OCI-M1 (cell line): ENCODE measurements at places on chromosomes 2 and 18.

GRCh38 chr2:74871414-74871813, 37.5 kb downstream of the HK2 start:
- DNase-seq: no peak

DNA sequence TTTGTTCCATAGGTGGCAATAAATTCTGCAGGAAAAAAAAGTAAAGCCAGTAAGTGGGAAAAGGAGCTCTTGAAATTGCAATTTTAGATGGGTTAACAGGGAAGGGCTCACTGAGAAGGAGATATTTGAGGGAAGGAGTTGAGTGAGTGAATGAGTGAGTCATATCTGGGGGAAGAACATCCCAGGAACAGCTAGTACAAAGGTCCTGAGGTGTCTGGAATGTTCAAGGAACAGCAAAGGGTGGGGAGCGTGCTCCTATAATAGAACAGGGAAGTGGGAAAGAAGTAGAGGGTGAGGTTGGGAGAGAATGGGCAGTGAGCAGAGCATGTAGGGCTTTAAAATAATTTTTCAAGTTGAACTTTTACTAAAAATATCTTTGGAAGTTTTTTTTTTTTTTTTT, 68.0 kb upstream of the PSME4 start:
- DNase-seq: no peak

DNA sequence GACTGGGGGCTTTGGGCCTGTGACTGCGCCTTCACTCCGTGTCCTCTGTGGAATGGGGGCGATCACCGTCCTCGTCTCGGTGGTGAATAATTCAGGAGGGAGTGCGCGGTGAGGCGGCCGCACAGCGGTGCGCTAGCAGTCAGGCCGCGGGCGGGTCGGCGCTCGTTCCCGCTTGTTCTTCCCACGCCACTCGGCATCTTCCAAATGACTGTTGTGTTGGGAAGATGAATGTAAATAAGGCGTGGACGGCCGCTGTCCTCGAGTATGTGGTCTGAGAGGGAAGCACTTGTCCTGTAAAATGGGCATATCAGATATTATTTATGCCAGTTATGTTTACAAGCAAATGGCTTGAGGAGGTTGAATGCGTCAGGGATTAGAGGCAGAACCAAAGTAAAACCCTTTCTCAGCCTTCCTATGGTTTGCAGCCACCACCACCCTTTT, 608 bp upstream of the VPS4B start:
- DNase-seq: no peak

DNA sequence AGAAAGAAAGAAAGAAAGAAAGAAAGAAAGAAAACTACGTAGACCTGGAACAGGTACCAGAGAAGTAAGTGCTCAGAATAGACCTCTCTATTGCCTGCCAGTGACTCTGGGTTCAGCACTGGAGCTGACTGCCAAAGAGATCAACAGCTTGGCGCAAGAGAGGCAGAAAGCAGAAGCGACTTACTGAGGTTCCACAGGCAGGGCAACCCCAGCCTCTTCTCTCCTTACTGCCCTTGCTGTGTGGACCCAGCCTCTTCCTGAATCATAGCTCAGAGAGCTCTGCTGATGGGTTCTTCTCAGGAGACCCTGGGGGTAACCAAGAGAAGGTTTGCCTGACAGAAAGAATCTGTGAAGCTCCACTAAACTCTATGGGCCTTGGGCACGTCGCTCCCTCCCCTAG, 7.1 kb downstream of the CAPN13 start:
- DNase-seq: no peak

DNA sequence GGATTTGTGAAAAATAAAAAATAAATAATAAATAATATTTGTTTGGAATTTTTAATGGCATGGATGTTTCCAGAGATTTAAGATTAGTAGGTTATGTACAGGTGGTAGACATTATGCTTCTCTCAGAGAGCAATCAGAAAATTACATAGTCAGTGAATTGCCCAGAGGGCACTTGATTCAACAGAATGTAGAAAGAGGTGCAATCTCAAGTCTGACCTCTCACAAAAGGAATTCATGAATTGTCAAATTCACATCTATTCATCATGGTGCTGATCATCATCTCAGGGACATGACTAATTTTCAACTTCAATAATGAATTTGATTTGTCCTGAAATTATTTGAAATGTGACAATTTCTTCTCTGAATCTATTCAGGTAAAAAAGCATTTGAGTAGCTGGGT, 172.5 kb downstream of the PDE11A start:
- no peak for DNase-seq

DNA sequence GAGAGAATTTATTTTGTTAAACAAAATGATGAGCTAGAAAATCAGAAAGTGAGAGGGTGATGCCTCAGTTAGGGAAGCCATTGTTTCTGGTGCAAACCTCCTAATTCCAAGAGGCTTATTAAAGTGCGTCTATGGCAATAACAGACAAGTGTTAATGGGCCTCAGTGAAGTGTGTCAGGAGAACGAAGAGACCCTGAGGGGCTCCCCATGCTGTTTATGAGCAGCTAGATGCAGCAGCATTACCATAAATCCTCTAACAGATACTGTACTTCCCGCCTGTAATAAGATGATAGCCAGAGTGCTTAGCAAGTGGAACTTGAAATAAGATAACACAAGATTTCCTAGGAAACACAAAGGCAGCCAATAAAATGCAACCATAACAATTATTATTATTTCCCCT, 157.4 kb downstream of the MYT1L start:
- no peak for DNase-seq

- DNase-seq: peak; percentile 72
Measured at GRCh38 chr2:138846216-138846821, 66.1 kb upstream of the NXPH2 start.

DNA sequence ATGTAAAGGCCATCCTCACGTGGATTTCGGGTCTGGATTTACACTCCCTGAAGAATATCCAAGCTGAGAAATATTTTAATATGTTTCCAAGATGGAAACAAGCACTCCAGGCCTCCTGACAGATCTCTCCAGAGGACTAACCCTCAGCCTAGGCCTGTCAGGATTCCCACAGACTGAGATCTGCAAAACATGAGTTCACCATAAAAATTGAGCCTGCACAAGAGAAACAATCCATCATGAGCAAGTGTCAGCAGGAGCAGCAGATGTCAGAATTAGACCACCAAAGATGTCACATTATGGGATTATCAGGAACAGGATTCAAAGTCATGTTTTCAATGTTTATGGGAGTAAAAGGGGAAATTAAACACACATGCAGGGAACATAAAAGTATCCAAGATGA, 191.3 kb downstream of the TFCP2L1 start:
- DNase-seq: no peak

- no peak for DNase-seq
Measured at GRCh38 chr2:101752716-101753616, 55.5 kb downstream of the MAP4K4 start.

DNA sequence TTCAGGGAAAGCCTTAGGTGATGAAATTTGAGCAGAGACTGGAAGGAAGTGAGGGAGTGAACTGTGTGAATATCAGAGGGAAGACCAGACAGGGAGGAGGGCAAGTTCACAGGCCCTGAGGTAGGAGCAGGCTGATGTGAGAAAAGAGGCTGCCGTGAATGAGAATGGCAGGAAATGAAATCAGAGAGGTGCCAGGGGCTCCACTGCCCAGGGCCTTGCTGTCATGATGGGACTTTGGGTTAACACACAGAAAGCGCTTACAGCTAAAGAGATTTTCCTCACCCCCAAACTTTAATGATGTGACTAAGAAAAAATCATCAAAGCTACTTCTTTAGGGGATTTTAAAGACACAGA, 53.8 kb downstream of the MARCHF4 start:
- no peak for DNase-seq

DNA sequence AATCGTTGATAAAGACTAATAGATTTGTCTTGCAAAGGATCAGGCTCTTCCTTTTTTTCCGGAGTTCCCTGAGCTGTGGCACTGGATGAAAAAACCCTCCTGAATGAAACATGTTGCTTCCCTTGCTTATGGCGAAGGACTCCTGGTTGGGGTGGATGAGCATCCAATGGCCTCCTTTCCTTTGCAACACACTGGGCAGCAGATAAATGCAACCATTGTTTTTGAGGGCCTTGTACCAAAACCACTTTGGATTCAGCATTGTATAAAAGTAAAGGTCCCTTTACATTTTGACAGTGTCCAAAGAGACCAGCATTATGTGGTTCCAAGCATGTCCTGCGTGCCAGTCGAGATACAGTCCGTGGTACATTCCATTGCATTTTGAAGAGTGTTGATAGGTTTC, 44.7 kb downstream of the FAM210A start:
- no peak for DNase-seq

DNA sequence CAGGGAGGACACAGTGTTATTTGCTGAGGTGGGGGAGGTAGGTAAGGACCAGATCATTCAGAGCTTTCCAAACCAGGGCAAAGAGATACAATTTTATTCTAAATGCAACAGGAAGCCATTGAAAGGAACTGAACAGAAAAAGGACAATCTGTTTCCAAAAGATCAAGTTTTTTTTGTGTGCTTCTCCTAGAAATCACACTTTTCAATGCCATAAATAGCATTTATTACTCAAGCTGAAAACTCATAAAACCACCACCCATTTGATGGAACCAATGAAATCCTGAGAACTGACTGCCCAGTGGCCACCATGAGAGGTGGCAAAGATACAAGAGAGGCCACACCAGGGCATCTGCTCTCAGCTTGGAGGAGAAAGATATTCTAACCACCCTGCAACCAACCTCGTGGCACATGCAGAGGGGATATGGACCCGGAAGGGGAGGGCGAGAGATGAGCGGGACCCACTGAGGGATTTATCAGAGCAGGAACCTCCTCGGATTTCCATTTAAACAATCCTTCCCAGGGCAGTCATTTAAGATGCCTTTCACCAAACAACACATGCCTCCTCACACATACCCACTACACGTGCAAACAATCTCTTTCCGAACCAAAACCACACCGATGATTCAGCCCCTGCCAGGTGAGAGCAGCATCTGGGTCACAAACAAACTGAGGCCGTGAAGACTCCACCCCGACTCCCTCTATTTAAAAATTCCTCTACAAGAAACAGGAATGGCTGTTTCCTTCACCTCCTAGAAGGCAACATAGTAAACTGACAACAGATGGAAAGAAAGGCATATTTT, 8.8 kb downstream of the CYB5A start:
- no peak for DNase-seq

- DNase-seq: no peak
Measured at GRCh38 chr2:224109751-224110150, 70.7 kb upstream of the SERPINE2 start.

GRCh38 chr2:85318222-85319074, 9.3 kb downstream of the TGOLN2 start:
- no peak for DNase-seq
